Nephron progenitor cell (in vitro differentiated cells): ENCODE measurements at places on chromosomes 12 and 14.
A peak's percentile ranks its signal among the peaks of the same experiment; 100 is the strongest.

DNA sequence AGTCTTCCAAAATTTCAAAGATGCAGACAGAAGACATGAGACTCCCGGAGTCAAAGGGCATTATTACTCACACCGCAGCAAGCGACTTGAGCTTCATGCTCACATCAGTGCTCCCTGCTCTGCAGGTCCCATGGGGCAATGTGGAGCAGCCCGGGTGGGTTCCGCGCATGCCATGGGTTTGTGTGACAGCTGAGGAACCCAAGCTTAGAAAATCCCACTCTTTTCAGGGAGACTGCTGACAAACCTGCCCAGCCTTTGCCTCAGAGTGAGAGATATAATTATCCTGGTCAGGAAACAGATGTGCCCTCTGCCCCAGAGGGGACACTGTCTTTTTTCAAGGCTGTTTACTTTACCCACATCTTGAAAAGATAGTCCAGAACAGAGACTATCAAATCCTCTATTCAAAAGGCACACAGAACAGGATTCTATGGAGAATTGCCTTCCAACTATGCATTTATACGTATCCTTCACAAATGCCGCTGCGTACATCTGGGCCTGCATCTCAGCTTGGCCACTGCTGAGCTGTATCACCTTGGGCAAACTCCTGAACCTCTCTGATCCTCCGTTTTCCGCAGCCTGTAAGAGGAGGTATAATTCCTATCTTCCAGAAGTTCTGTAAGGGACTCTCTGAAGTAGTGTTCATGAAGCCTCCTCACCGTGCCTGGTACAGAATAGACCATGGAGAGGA is 16.0 kb downstream of the C14orf132 start:
- peak; percentile 10 for DNase-seq

GRCh38 chr12:54977857-54978256 is 6.7 kb downstream of the TESPA1 start:
- no peak for DNase-seq

DNA sequence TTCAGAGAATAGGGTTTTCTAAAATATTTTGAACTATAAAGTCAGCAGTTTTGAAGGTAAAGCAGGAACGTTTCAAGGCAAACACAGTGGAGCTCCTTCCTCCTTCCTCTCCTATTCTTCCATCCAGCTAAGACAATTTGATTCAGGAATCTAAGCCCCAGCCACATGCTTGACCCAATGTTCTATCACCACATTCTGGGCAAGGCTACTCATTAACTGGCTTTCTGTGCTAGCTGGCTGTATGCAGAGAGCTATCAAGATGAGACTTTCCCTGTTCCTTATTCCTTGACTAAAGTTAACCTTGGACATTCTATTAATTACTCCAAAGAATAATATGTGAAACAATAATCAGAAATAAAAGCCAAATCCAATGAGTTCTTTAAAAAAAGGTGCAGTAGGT is 266.9 kb downstream of the NOVA1 start:
- DNase-seq, result no peak

GRCh38 chr12:7144414-7145120 is 14.4 kb downstream of the CLSTN3 start:
- no peak for DNase-seq

GRCh38 chr12:119020406-119021360 is 39.3 kb downstream of the SRRM4 start:
- DNase-seq, result peak; percentile 75

DNA sequence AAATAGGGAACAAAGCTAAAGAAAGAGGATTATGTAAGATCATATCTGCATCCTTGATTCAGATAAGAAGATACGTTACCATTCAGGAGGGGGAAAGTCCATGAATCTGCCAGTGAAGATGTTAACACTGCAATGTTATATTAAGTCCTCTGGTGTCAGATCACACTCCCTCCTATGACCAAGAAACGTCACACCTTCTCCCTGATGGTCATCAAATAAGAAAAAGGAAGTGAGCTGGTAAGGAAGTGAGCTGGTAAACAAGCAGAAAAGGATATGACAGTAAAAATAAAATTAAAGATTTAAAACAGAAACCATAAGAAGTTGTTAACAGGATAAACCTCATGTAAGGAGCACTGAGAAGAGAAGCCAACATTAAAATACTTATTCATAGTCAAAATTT is 340.2 kb downstream of the SEC23A start:
- no peak for DNase-seq

- peak; percentile 94 for DNase-seq
Observed at GRCh38 chr14:34539407-34540180, at the start of gene EAPP. TSS of gene EAPP (minus strand) at chr14:34539701. CDS start at chr14:34539628, 73 bp downstream.

- DNase-seq, result no peak
Observed at GRCh38 chr14:53331247-53331646, 178.1 kb upstream of the DDHD1 start.

DNA sequence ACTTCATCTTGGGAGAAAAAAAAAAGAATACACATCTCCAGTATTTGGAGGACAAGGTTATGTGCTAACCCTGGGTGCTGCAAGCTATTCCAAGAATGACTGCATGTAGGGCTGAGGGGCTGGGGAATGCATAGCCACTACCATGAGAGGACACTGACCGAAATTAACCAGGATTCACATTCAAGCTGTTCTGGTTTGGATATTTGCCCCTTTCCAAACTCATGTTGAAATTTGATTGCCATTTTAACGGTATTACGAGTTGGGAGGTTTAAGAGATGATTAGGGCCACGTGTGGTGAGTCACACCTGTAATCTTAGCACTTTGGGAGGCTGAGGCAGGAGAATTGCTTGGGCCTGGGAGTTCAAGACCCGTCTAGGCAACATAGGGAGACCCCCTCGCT is 18.5 kb upstream of the MARK3 start:
- no peak for DNase-seq

- no peak for DNase-seq
Observed at GRCh38 chr14:92719421-92719820, 29.0 kb downstream of the LGMN start.

DNA sequence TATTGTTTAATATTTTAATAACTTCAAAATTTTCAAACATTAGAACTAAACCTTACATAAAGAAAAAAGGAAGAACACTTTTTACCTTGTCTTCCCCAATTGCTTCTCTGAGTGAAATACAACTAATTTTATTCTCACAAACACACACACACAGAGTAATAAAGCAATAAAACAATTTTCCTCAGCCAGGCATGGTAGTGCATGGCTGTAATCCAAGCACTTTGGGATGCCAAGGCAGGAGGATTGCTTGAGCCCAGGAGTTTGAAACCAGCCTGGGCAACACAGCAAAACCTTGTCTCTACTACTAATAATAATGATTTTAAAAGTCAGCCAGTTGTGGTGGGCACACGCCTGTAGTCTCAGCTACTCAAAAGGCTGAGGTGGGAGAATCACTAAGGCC is 13.1 kb downstream of the PPP1R12A start:
- no peak for DNase-seq

- DNase-seq, result no peak
Observed at GRCh38 chr12:92362785-92363184, 217.1 kb upstream of the BTG1 start.

DNA sequence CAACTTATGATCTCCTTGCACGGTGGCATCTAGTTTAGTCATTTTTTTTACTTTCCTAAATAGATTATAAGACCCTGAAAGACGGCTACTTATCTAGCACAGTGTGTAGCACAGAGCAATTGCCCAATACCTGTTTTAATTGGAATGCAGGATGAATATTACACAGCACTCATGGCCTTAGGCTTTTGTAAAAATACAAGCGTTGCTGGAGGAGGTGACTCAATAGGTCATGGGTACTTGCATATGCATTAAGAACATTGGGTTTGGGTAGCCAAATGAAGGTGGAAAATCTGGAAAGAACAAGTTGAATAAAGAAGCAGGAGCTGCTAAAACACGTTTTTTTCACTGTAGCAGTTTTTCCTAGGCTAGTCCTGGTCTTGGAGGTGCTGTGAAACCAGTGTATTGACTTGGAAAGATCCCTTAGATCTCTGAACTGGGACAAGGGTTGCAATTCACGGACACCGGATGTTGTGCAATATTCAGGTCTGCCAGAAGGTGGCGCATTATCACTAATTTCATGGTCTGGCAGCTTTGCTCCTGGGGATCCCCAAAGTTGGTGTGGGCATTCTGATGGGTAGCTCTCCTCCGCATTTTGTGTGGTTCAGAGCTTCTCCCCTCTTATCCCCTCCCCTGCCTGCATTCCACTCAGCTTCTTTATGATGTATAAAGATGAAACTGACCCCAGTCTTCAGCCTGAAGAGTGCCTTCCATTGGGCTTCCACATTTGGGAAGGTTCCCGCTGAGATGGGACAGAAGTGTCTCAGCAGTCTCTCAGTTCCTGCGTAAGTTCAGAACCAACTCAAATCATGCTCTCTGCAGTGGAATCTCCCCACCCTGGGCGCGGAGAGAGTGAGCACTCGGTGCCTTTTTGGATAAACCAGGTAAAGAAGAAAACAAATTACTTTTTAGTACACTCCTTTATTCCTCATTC is 278.3 kb downstream of the NRXN3 start:
- peak; percentile 71 for DNase-seq

DNA sequence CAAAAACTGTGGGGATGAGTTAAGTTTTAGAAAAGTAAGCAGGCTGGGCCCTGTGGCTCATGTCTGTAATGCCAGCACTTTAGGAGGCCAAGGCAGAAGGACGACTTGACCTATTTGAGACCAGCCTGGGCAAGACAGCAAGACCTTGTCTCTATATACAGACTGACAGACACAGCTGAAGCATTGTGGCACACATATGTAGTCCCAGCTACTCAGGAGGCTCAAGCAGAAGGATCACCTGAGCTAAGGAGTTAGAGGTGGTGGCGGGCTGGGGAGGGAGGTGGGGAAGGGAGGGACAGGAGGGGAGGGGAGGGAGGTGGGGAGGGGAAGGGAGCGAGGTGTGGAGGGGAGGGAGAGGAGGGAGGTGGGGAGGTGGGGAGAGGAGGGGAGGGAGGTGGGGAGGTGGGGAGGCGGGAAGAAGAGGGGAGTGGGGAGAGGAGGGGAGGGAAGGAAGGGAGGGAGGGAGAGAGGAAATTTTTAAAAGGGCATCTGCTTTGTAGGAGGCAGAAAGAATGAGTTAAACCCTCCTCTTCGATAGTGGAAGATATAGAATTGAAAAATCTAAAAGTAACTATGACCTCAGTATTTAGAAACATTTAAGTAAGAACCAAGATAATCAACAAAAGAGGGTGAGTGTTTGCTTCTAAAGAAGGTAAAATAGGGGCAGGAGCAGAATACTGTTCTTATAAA is 30.9 kb downstream of the MED13L start:
- DNase-seq, result no peak

GRCh38 chr14:85535991-85536832 is 6.3 kb downstream of the FLRT2 start:
- no peak for DNase-seq

DNA sequence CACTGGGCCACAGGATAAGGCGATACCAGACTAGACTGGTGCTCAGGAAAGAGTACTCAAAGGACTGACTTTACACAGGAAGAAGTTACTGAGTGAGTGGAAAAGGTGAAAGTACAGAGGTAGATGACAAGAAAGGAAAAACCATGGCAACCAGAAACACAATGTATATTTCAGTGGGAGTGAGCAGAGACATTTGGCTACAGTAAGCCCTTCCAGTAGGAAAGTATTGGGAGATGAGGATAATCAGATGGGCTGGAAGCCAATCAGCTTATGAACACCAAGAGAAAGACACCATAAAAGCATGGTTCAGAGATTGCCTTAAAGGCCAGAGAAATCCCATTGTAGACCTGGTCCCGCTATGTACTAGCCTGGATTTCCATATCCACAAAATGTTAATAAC is 51.6 kb downstream of the TMTC1 start:
- no peak for DNase-seq

DNA sequence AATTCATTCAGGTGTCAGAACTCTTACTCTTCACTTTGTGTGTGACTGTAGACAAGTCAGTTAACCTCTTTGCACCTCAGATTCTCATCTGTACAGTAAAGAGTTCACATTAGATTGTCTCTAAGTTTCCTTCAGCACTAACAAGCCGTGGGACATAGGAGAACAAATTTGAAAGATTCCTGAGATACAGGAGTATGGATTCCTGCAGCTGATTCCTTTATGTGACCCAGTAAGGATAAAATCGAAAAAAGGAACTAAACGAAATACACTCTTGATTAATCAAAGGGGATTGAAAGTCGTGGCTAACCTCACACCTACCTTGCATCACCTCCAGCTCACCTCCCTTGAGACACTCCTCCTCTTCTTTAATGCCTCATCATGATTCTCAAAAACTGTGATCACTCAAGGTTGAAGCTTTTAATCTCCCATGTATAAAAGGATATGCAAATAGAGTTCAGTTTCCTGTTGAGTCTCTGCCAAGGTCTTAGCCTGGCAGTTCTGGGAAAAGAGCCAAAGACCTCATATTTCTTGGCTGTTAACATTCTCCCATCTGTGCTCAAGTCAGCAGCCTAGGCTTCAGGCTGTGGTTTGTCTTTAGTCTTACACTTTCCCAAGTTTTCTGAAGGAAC is 156.6 kb downstream of the DAD1 start:
- no peak for DNase-seq

DNA sequence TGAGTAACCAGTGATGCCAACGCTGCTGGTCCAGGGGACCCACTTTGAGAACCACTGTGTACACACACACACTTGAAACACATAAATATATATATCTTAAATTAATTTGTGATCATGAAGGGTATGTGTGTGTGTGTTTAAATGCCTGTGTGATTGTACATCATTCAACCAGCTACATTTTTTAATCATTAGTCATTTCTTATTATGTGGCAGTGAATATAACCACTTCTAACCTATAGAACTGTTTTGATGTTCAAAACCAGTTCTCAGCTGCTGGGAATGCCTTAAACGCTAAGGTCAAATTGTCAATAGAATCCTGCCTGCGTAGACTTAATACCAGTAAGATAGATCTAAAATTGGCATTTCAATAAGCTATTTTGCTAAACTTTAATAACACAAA is 330.0 kb downstream of the SYT1 start:
- no peak for DNase-seq

- DNase-seq, result no peak
Observed at GRCh38 chr14:53501361-53502211, 348.5 kb upstream of the DDHD1 start.

DNA sequence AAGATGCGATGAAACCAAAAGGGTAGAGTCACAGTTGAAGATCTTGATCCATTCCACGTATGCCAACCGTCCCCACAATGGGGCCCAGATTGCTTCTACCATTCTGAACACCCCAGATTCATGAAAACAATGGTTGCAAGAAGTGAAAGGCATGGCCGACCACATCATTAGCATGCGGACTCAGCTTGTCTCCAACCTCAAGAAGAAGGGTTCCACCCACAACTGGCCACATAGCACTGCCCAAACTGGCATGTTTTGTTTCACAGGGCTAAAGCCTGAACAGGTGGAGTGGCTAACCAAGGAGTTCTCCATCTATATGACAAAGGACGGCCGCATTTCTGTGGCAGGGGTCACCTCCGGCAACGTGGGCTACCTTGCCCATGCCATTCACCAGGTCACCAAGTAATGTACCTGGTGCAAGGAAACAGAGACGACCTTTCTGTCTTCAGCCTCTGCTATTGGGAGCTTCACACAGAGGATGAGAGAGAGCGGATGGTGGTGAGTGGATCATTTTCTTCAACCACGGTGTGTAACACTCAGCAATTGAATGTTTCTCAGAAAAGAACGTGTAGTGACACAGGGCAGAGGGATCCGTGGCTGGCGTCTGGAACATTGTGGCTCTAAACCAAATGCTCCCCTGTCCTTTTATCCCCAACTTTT is 26.8 kb upstream of the CLEC2D start:
- no peak for DNase-seq
